Iris pigment epithelial cell (primary cell): ENCODE measurements at places on chromosomes 11 and 22.
A peak's percentile ranks its signal among the peaks of the same experiment; 100 is the strongest.

DNA sequence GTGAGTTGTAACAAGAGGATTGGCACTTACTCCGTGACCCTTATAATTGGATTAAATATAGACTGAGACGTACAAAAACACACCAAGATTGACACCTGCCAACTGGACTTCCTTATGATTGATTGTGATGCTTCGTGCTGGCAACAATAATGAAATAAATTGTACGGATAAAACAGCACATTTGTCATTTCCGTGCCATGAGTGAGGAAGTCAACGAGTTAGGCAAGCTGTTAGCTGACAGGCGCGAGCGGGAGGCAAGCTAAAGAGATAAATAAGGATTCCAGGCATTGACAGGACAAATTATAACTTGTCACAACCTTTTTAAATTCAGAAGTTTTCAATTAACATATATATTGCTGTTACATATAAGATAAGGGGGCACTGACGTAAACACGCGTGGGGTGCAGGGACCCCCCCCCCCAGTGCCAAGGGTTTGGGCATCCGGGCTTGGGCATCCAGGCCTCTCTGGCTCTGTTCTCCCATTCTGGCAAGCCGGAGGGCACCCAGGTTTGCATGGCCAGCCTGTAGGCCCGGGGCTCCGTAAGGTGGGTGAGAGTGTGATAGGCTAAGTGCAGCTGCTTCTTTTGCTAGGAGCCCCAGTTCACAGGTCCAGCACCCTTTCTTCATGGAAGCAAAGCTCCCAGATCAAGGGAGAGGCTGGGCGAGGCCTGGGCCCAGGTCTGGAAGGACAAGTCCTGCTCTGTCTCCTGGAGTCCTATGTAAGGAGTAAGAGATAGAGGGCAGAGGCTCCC is 11.2 kb upstream of the PAX6 start:
- DNase-seq, result no peak

DNA sequence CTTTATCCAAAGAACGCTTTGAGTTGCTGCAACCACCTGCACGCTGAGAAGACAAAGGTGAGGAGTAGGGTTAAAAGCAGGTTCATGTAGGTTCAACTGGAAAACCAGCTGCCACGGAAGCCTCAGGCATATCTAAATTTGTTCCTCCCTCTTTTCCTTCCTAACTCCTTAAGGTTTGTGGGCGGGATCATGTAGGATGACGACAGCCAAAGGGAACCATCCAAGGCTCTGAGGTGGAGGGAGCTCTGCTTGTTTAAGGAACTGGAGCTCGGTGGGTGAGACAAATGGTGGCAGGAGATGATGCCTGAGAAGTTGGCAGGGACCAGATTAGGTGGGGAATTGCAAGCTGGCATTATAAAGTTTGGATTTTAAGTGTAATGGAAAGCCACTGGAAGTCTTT is 60.3 kb downstream of the SPON1 start:
- DNase-seq, result no peak

DNA sequence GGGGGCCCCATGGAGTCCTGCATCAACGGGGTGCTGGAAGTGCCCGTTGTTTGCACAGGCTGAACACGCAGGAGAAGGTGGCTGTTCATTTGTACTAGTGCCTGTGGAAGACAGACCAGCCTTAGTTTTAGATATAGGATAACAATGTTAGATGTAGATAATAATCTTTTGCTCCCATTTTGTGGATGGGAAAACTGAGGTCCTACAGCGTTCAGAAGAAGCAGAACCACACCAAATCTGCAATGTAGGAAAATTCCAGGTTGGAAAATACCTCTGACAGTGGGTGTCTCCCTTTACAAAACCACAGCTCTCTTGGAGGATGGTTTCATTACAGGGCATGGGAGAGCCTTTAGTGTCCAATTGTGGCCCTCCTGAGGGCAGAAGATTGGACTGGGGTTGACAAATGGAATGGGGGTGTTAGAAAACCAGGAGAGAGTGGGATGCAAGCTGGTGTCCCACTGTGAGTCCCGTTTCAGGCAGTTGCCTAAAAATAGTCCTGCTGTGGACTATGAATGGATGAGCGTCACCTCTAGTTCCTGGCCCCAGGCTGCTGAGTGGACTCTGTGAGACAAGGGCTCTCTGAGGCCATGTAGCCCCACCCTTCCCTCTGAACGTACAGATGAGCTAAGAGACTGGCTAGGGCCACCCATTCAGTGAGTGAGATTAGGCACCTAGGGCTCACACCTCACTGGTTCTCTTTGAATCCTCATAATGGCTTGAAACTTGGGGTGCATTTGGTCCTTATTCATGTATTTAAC is 508.8 kb downstream of the MN1 start:
- no peak for DNase-seq

GRCh38 chr11:118338637-118339061 is 3.9 kb downstream of the CD3D start:
- DNase-seq, result peak; percentile 9

DNA sequence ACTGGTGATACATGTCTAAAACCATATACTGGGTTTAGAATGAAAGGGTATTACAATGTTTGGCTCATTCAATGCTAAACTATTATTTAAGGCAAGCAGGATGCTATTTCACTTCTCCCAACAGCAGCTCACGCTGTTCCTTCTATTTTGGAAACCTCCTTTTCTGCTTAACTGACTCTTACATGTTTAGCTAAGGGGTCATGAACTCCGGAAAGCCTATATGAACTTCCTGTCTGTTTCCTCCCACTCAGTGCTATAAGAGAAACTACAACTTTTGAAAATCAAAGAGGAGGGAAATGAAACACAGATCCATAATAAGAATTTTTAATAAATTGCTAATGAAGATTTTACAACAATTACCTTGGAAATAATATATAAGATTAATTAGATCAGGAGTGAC is 30.9 kb downstream of the SLC36A4 start:
- no peak for DNase-seq

DNA sequence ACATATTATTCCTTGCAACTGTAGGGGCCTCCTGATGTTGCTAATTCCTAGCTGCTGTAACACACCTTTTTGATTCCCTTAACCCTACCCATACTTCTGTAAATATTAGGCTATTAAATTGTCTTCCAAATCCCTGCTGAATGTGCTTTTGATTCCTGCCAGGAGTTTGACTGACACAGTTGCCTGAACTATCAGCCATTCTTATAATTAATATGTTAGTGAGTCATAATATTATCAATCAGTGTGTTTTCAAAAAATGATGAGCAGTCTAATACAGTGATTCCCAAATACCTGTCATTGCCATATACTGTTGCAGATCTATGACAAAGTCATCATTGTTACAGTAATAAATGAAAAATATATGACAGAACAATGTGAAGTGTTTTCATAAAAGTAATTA is 15.9 kb upstream of the FANCF start:
- no peak for DNase-seq

DNA sequence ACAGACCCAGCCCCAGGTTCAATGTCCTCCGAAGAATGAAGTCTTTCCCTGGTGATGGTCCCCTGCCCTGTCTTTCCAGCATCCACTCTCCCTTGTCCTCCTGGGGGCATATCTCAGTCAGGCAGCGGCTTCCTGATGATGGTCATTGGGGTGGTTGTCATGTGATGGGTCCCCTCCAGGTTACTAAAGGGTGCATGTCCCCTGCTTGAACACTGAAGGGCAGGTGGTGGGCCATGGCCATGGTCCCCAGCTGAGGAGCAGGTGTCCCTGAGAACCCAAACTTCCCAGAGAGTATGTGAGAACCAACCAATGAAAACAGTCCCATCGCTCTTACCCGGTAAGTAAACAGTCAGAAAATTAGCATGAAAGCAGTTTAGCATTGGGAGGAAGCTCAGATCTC is 14.1 kb downstream of the APOL1 start:
- no peak for DNase-seq

DNA sequence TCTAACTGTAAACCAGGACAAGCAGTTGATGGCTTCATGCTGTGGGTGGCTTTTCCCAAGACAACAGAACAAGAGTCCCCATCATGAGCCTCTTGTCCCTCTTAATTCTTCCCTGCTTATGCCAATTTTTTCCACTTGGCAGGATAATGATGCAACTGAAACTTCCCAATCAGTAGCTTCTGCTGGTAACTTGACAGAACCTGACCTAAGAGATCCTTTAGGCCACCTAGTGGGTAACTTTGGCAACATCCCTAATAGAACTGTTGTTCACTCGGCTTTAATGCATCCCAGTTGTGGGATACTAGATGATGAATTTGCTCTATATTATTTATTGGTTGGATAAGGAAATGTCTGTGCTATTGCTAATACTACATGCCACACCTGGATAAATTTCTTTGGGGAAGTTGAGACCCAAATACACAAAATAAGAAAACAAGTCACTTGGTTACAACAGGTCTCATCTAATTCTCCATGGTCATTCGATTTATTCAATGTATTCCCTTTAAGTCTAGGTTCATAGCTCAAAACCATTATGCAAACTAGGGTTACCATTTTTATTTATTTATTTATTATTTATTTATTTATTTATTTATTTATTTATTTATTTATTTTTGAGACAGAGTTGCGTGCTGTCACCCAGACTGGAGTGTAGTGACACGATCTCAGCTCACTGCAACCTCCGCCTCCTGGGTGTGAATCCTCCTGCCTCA is 41.4 kb upstream of the NFAM1 start:
- DNase-seq, result peak; percentile 65

- DNase-seq, result no peak
Measured at GRCh38 chr11:130197386-130198035, 37.9 kb downstream of the ST14 start.

DNA sequence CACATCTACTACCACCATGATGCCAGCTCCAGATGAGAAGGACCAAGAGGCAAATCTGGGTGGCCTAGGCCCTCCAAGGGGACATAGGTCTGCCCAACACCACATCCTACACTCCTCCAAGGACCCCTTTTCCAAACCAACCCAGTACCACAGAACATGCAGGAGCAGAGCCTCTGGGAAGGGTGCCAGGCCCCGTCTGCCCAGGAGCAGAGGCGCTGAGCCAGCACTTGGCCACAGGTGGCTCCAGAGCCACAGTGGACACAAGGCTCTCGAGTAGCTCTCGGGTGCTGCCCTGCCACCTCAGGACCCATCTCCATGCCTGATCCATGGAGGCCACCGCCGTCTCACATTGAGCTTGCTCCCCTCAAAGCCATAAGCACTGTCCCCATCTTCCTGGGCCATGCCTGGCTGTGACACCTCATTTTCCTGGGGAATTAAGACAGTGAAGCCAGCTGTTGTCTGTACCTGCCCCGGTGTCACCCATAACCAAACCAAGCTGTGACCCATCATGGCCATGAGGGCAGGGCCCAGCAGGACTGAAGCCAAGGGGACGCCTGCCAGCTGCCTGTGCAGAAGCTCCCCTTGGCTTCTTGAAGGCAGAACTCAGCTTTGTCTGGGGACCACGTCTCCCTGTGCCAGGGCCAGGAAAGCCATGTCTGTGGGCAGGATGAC is 7.4 kb downstream of the MOB2 start:
- no peak for DNase-seq

DNA sequence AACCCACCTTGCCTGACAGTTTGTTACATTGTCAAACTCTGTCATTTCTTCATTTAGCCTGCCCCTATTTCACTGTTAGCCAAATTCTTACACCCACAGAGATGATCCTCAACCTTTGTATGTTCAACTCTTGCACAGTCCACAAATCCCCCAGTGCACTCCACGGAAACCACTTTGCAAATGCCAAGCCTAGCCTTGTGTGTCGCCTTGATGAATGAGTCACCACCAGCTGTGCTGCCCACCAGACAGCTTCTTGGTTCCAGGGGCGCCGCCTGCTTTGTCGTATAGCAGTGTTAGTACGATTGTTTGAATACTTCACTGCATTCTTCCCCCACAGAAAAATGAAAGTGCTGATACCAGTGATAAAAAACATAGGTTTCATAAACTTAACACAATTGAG is 686.3 kb downstream of the NTM start:
- DNase-seq, result peak; percentile 74

GRCh38 chr22:48368975-48369525 is 1458.6 kb downstream of the BRD1 start:
- DNase-seq, result no peak

DNA sequence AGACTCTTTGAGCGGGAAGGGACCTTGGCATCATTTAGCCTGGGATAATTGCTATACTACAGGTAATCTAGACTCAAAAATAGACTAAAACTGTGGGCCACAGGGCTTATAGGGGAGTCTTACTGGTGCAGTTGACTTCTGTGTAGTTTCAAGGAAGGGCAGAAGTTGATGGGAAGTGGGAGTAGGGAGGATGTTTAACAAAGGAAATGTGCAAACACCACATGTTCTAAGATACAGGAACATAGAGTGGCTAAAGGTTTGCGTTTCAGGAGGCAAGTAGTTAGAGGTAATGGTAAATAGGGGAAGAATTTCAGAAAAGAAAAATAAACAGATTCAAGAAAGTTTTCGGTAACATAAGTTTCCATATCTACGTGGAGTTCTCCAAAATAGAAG is 14.4 kb upstream of the SORL1 start:
- no peak for DNase-seq

- DNase-seq, result no peak
Measured at GRCh38 chr11:35590412-35590811, 27.8 kb upstream of the FJX1 start.

DNA sequence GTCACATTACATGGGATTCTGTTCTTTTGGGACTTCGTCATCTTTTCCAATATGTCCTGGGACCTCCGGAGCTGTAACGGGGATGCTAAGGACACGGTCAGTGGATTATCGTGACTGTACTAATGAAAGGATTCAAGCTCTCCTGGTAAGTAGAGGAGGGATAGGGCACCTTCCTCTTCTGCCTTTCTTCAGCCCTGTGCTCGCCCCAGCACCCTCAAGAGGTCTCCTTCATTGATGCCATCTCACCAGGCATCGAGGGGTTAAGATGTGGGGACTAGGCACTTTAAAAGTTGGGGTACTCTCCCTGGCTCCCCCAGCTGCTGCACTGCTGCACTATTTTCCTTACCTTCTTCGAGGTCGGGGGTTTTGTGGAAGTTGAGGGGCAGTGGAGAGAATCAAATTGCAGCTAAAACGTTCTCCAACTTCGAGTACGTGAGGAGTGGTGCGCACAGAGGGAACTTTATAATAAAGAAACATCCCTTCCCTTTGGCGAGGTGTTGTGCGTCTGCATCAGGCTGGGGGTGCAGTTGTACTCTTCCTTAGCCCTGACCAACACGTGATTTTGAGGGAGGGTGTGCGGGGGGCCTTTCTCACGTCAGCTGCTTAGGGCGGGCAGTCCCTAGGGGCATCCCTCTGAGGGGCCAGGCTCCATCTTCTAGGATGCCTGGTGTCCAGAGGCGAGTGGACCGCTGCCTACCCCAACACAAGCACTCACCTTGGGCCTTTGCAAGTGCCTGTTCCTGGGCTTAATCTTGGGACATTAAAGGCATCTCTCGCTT is 96.1 kb downstream of the GRAMD1B start:
- no peak for DNase-seq

- no peak for DNase-seq
Measured at GRCh38 chr11:68804786-68805185, 36.9 kb downstream of the CPT1A start.
